Stimulated activated CD4-positive, alpha-beta T cell treated with anti-CD3 and anti-CD28 coated beads, Interleukin-12 subunit alpha, Interleukin-12 subunit beta, amount 100 ng/mL, for 48 hours (primary cell): ENCODE measurements at places on chromosomes 12 and 14.

GRCh38 chr12:50799908-50800307 is 36.0 kb downstream of the ATF1 start:
- no peak for DNase-seq

GRCh38 chr12:71474791-71475190 is 35.2 kb downstream of the LGR5 start:
- DNase-seq, result no peak

DNA sequence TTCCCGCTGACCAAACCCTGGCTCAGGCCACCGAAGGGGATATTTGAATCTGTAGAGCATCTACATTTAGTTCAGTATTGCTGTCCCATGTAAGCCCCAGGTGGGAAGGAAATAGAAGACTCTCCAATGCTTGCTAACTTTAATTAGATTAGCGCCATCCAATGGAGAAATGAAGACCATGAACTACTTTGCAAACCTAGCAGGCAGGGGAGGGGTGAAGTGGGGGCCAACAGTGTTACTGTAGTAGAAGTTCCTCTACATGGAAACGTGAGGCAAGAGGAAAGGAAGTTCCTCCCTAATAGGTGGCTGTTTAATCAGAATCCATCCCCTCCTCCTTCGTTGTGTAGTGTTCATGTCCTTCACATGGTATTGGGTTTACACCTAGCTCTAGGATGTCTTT is 9.3 kb upstream of the DENND5B start:
- no peak for DNase-seq

DNA sequence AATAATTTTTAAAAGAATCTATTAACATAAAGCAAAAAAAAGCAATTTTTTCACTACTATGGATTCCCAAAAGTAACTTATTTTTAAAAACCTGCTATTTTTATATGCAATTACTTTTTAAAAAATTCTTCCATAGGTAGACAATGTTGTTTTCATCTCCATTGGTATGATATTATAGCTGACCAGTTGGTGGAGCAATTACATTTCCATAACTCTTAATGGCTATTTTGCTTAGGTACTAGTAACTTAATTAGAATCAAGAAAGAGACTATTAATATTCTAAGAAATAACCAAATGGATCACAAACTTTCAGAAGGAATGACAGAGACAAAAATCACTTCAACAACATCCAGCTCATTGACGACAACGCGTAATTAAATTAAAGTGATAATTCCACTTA is 64.7 kb upstream of the PTCSC3 start:
- no peak for DNase-seq

DNA sequence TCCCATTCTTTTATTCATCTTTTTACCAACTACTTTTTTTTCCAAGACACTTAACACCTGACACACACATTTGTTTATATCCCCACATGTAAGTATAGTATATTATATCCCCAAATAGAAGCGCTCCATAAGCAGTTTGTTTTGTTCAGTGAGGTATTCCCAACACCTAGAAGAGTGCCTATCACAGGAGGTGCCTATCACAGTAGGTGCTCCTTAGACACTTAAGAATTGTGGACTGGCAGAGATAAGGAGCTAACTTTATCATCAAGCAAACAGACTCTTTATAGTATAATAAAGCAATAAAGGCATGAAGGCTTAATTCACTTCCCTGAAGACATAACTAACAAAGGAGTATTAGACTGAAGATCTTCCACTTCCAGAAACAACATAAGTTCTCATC is 29.1 kb downstream of the OSBPL8 start:
- no peak for DNase-seq

DNA sequence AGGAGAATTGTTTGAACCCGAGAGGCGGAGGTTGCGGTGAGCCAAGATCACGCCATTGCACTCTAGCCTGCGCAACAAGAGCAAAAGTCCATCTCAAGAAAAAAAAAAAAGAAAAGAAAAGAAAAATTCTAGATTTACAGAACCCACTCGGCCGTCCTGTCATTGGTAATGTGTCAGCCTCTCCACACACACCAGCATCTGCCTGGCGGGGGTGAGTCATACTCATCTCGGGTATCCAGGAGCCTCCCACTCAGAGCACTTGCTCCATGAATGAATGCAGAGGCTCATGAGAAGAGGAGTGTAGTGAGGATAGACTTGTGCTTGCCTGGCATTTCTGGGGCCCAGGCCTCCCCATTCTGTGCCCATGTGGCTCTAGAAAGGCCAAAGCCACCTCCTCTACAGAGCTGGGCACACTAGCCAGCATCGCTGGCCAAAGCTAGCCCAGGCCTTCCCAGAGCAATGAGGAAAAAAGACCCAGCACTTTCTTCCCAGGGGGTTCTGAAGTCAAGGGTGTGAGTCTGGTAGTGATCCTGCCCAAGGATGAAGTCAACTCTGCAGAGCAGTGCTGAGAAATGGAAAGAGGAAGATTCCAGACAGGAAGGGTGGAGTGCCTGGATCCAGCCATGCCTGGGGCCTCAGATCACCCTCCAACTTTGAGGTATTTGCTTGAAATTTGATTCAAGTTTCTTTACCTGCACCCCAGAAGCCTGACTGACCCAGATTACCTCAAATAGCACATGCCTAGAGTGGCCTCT is 31.2 kb upstream of the KLC1 start:
- DNase-seq, result no peak

DNA sequence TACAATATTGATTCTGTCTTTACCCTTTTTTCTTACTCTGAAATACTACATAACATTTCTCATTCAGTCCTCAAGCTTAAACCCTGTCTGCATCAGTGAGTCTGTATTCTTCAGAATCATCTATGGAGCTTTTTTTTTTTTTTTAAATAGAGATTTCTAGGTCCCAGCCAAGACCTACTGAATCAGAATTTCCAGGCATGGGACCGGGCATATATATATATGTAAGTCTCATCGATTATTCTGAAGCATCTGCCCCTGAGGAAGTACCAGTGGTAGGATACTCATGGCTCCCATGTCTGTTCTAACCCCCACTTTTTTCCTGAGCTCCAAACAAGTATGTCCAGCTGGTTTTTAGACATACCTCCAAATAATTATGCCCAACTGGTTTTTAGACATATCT is 6.1 kb downstream of the DDX47 start:
- DNase-seq, result no peak

DNA sequence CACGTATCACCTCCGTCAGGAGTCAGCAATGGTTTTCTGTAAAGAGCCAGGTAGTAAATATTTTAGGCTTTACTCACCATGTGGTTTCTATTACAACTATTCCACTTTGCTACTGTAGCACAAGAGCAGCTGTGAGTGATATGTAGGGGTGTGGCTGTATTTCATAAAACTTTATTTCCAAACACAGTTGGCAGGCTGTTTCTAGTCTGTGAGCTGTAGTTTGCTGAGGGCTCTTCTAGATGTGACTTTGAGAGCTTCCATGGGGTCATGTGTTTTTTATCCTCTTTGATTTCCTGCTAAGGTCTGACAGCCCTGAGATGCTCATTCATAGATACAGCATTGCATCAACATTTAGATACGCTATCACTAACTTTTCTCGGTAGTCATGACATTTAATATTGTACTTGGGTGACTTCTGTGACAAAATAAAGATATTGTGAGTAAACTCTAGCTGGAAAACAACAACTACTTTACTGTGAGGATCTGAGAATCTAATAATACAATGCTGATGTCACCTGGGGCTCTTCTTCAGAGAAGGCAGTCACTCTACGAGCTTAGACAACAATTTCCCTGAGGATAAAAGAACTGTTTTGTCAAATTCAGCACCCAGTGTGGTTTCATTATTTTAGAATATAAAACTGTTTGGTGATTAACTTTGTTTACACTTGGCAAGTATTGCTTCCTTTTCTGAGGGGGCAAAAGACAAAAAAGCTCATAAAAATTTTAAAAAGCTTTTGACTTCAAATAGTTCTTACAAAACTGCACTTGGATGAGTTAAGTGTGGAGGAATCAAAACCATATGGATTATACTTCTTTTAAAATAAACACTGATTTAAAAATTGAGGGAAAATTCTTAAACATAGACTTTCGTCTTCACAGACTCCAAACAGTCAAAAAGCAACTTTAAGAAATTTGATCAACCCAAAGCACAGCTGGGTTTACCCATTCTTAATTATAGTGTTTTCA is 231.2 kb upstream of the DCN start:
- no peak for DNase-seq

DNA sequence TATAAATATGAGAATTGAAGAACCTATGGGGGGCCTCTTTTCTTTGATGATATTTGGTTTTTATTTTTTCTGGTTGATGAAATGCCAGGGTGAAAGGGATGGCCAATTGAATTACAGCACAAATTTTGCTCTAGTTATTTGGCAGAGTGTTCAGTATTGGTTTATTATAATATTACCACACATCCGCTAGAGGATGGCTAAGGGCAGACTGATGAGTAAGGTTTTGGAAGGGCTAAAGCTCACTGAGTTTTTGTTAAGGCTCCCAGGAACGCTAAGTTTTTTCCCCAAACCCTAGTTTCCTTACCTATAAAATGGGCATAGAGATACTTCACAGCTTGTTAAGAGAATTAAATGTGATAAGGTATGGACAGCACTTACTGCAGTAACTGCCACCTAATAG is 34.3 kb upstream of the LRRC10 start:
- DNase-seq, result no peak

GRCh38 chr12:20653871-20654270 is 41.3 kb upstream of the SLCO1C1 start:
- no peak for DNase-seq

- DNase-seq, result no peak
These were observed 70.2 kb downstream of the SLC25A47 start for GRCh38 chr14:100393362-100393761.

- DNase-seq, result no peak
These were observed 1.2 kb downstream of the GSC start for GRCh38 chr14:94768521-94769390.

DNA sequence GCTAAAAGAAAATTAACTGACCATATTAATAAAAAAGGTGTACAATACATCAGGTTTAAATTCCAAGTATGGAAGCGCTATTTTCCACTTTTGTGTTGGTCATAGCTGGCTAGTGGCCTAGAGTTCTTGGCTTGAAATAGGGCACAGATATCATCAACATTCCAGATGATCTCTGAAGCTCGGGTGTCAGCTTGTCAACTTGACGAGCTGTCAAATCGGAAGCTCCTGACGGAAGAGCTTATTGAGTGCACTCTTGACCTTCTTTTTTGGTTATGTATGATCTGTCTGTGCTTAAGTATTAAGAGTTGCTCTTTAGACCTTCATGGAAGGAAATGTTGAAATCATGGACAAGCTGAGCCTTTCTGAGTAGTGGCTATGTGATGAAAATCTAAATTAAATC is 177.9 kb downstream of the APAF1 start:
- DNase-seq, result no peak

- DNase-seq, result peak; percentile 76
These were observed 10.0 kb upstream of the SMARCD1 start for GRCh38 chr12:50074936-50075807.

GRCh38 chr14:21109377-21110138 is 8.7 kb downstream of the TMEM253 start:
- no peak for DNase-seq

DNA sequence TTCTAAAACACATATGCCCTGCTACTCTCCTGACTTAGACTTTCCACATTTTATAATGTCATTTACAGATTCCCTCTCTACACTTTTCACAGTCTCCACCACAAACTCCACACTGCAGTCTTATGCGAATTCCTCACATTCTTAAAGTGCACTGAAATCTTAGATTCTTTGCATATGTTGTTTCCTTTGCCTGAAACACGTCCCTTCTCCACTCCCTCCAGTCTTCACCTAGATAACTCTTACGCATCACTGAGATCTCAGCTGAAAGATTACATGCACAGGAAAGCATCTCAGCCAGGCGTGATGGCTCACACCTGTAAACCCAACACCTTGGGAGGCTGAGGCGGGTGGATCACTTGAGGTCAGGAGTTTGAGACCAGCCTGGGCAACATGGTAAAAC is 3.8 kb upstream of the ARHGAP9 start:
- DNase-seq, result no peak

DNA sequence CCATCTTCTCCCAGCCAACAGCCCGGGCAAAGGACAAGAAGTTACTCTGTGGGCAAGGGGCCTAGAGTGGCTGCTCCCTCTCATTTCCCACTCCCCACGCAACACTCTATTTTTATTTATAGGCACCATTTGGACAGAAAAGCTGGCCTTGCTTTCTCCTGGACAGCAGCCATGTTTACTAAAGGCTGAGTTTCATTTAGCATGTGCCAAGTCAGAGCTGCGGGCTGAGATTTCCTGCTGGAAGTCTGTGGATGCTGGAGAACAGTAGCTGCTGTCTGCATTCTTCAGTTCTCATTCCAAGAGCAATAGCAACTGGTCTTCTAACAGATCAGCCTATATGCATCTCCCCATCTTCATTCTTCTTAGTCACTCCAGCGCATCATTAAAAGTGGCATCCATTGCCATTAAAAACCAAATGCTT is 8.3 kb downstream of the COL2A1 start:
- no peak for DNase-seq

GRCh38 chr12:112839386-112839972 is 47.9 kb downstream of the RPH3A start:
- no peak for DNase-seq

DNA sequence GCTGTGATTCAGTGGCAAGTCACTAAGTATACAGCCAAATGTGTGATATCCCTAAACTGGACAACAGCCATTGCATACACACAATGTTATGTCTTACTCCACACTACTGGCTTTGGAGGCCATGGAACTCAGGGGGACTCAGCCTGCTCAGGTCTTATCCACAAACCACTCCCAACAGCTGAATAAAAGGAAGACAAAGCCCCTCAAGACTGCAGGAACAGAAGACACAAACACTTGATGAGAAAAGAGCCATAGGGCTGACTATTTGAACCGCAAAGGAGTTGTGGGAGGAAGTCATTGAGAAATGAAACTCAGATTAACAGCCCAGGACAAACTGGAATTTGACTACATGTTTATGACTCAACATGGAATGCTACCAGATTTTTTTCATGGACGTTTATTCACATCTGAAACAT is 40.9 kb downstream of the PTGER2 start:
- no peak for DNase-seq

- no peak for DNase-seq
These were observed 3.4 kb downstream of the CIROP start for GRCh38 chr14:23101213-23101970.

- DNase-seq, result no peak
These were observed 26.2 kb upstream of the AP4S1 start for GRCh38 chr14:30999038-30999773.
